ENCODE measurements at places on chromosomes 4 and X. TPM values are rescaled to one million over a fixed set of nuclear protein-coding genes. Genes with fewer than 3 reads are reported as not detected.

DNA sequence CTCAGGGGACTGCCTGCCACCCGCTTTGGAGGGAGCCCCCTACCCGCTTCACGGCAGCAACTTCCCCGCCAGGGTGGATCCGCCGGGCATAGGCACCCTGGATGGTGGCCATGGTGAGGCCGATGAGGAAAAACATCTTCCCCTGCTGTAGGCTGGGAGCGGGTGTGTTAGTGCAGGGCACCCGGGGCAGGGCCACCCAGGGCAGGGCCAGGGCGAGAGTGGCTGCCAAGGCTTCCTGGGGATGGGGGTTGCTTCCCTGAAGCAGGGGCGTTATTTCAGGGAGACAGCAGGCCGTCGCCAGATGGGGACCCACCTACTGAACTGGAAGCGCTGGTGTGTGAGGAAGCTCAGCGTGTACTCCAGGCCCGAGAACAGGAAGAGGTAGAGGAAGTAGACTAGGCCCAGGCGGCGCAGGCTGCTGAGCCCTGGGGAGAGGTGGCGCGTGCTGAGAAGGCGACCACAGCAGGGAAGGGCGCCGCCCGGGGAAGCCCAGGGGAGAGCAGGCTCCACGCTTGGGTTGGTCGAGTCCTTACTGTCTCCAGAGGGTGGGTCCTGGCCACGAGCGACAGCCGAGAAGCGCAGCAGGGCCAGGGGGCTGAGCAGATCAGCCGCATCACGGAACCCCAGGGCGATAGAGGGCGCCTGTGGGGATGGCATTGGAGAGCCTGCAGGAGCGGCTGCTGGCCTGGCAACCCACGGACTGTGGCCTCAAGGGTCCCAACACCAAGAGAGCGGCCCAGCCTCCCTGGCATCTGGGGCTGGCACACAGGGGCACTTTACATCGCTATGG, 31.5 kb downstream of the NOP14 start:
- DNase-seq, result no peak

DNA sequence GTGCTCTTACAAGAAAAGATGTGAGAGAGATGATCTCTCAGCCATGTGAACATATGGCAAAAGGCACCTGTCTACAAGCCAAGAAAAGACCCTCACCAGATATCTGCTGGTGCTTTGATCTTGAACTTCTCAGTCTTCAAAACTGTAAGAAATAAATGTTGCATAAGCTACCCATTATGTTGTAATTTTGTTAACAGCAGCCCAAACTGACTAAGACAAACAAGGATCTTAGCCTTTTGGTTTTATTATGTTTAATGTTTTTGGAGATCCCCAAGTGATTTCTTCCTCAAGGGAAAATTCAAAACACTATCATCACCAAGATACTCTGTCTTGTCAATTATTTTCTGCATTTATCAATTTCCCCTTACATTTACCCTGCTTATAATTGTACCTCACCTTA, 21.8 kb upstream of the CCNI start:
- DNase-seq, result no peak

DNA sequence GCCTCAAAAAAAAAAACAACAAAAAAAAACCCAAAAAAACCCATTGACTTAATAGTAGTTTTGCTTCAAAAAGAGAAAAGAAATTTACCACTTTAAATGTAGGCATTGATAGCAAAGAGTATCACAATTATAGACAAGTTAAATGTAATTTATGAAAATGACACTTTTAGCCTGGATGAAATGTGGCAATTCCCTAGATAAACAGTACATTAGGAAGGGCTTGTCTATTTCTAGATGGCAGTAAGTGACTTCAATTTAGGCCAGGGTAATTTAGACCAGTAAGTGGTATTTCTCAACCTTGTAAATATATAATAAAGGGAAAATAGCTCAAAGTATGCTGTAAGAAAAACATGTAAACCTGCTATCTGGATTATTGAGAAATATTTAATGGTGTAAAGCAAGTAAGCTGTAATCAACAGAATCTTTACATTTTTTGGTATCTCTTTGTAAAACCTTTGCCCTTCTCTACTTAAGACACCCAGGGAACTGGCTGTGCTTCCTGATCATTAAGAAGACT, 103.7 kb upstream of the RAPGEF2 start:
- DNase-seq, result no peak

The UBE2K gene
- total RNA-seq, result 70.3 TPM
